ENCODE measurements at places on chromosomes 5 and 9.

DNA sequence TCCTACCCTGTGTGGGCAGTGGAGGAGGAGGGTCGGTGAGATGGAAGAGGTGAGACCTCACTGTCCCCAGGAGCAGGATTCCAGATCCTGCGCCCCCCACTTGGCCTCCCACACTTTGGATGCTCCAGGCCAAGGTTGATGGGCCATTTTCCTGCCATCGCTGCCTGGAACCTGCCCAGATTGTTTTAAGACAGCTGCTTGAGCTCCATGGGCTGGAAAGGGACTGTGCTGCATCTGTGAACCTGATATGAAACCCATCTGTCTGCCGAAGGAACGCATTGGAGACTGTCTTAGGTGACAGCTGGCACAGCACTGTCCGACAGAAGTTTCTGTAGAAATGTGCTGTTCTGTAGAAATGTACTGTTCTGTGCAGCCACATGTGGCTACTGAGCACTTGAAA, 72.7 kb upstream of the SLC25A48 start:
- no peak for DNase-seq

DNA sequence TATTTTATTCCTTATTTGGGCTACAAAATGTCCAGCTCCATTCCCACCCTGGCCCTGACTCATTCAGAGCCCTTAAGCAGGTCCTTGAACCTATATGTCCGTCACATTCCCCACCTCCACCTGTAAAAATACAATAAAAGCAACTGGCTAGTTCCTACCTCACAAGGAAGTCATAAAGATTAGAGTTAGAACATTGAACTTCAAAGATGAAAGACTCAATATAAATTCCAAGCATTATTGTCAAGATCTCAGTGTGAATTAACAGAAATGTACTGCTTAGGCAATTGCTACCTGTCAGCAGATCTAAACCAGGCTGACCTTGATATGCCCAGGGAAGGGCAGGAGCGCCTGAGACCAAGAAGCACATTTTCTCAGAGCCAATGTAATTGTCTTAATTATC, 221.8 kb downstream of the ENC1 start:
- no peak for DNase-seq

GRCh38 chr5:150309886-150310239, 7.2 kb upstream of the ARSI start:
- no peak for DNase-seq

DNA sequence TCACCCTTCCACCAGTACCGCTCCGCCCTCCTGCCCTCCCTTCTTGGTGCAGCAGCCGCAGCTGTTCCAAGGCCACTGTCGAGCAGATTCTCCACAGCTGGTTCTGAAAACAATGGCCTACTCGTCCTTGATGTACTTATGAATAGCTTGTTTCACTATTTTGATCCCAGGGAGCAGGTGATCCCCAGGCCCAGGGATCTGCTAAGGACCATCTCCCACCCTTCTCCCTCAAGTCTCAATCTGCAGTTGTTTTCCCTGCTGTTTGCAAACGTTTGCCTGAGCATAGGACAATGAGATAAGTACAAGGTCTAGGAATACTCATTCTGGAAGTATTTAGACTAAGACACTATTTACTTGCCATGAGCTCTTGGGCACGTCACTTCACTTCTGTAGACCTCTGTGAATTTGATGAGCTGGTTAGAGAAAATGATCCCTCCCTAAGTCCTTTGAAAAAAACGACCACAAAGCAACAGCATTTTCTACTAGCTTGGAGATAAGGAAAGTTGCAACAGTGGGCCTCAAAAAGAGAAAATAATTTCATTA, 1.8 kb downstream of the LURAP1L start:
- peak; percentile 38 for DNase-seq

DNA sequence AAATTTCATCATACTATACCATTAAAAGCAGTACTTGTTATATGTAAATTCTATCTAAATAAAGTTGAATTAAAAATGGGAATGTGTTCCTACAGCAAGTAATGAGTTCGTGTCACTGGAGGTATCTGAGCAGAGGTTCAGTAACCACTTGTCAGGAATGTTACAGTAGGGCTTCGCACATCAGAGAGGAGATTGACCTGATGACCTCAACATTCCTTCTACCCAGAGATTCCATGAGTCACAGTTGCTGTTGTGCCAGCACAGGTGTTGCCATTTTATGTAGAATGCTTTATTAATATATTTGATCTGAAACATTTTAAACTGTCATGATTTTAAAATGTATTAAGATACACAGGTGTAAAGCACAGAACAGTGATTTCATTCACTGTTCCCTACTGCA, 60.3 kb downstream of the STX17 start:
- DNase-seq, result peak; percentile 26

DNA sequence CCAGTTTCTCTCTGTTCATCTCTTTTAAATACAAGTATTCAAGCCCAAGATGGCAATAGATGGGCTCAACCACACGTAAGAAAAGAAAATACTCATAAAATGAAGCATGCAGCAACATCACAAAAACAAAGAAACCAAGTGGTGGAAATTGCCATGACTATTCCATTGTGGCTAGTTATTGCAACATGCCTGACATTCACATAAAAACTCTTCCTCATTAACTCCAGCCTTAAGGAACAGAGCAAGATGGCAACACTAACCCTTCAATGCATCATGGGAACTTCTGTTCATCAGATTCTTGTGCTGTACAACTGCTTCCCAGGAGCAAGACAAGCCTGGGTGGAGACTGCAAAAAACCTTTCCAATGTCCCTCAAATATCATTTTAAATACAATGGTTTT, 1.4 kb upstream of the GLIS3 start:
- DNase-seq, result peak; percentile 80

DNA sequence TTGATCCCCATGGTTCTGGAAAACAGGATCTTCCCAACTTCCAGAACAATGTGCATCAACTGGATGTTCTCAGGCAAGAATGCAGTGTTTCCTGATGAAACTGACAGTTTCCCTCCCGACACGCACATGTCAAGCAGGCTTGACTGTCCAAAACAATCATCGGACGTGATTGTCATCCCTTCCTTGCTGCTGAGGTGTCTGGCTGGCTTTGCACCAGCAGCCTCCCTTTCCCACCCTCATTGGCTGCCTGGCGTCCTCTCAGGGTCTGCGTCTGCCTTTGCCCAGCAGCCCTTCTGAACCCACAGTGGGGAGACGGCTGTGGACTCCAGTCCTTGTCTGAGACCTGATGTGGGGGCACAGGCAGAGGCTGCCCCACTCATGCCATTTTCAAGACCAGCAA, 110.8 kb downstream of the MARCHF3 start:
- no peak for DNase-seq

DNA sequence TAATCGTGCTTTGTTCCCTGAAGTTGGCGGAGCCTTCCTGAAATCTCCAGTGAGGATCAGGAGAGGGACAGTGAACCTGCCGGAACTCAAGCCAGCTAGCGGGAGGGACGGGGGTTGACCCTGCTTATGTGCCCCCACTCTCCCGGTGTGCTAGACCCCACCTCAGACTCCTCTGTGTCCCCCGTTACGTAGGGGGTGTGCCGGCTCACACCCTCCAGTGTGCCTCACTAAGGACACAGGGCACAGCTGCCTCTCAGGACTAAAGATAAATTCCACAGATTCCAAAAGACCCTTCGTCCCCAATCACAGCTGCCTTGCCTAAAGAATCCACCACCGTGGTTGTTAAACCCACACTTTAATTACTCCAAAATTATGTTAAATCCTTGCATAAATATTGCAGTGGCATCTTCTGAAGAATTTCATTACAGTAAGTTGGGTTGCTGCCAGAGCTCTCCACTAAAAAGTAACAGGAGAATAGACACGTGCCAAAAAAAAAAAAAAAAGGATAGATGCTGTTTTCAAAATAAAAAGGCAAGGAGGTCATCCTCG, 73.7 kb downstream of the GTF3C4 start:
- DNase-seq, result no peak

DNA sequence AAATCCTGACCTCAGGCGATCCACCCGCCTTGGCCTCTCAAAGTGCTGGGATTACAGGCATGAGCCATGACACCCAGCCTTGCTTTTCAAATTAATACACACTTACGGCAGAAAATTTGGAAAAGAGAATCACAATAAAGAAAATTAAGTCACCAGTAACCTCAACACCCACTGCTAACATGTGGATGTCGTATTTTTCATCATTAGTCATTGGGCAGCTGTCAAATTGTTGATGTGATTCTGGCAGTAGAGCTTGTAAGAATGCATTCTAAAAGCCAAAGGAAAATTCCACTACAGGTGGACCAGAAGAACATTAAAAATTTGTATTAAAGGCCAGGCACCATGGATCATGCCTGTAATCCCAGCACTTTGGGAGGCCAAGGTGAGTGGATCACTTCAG, 237.3 kb upstream of the TUT7 start:
- DNase-seq, result peak; percentile 13

- DNase-seq, result no peak
These were observed 192.5 kb upstream of the TUT7 start for GRCh38 chr9:86546712-86547111.

DNA sequence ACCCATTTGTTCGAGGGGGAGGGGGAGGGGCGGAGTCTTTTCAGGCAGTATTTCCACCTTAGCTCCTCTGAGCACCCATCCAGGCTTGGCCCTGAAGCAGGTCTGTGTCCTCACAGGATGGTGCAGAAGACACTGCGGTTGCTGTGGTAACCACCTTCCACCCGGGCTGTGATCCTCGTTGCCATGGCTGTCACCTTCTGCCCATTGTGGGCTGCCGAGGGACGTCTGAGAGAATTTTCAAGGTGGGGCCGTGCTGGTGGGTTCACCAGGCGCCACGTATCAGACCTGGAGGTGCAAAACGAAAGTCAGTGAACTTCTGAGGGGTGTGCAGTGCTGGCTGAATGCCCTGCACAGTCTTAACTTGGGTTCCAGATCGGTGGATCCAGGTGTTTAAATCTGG, 26.7 kb downstream of the POLR1E start:
- DNase-seq, result no peak

GRCh38 chr9:86718388-86719049, 228.8 kb downstream of the GAS1 start:
- DNase-seq, result no peak

DNA sequence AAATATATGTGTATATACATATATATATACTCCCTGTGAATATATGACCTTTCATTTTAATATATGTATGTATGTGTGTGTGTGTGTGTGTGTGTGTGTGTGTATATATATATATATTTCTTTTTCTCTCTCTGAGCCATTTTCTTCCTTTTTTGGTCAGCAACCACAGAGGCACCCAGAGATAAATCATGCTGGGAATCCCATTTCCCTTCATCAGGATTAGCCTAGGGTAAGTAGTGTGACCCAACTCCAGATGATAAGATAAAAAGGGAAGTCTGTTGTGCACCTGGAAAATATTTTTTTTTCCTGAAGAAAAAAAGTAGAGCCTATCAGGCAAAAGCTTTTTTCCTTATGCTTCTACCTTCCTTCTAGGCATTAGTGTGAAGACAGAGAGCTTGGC, 25.4 kb upstream of the SUB1 start:
- DNase-seq, result no peak

DNA sequence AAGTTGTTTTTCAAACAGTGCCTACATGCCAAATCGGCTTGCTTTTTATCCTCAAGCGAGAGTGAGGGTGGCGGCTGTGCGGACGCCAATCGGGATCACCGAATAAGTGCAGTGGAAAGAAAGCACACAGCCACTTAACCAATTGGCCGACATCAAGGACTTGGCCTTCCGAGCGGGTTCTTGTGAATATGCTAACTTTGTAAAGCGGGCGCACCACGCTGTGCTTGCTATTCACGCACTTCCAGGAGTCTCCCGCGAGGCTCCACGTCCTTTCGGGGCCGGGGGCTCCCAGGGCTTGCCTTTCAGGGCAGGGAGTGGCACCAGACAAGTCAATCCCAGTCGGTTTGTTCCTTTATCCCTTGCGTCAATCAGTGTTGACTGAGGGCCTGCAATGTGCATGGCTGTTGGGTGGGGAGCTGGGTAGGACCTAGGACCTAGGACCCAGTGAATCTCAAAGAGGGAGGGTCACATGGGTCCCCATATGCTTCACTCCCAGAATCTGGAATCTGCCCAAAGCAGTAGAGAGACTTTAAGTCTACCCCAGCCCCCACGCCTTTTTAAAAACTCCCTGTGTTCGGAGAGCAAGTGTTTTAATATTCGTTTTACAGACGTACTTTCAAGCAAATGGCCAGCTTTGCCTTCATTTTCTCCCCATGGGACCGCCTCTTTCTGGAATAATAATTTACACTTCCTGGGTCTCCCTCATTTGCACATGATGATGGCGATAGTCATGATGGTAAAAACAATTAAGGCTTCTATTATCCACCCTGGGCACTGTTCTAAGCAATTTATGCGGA, 2.0 kb upstream of the GCNT4 start:
- DNase-seq, result peak; percentile 87

GRCh38 chr9:18472841-18473251, 1.1 kb upstream of the ADAMTSL1 start:
- DNase-seq, result no peak

DNA sequence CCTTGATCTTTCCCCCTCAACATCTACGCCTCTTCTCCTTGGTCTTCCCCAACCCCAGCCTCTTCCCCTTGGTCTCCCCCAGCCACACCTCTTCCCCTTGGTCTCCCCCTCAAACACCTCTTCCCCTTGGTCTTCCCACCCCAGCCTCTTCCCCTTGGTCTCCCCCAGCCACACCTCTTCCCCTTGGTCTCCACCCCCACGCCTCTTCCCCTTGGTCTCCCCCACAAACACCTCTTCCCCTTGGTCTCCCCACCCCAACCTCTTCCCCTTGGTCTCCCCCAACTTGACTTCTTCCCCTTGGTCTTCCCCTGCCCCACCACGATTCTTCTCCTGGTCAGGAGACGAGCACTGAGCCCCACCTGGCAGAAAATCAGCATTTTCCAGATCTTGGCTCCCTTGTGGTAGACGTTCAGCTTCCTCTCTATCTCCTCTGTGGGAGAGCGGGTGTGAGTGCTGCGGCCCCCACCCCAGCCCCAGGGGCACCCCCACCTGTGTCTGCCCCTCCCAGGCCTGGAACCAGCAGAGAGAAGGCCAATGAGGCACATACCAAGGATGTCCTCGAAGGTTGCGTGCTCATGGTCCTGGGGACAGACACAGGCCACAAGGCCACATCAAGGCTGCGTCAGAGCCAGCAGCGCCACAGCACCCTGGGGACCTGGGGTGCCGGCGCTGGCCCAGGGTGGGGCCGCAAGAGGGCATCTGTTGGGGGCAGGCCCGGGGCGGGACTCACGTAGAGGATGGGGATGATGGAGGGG, 7.0 kb downstream of the NSMF start:
- DNase-seq, result no peak

- no peak for DNase-seq
These were observed 40.4 kb upstream of the F2RL2 start for GRCh38 chr5:76663573-76663972.

DNA sequence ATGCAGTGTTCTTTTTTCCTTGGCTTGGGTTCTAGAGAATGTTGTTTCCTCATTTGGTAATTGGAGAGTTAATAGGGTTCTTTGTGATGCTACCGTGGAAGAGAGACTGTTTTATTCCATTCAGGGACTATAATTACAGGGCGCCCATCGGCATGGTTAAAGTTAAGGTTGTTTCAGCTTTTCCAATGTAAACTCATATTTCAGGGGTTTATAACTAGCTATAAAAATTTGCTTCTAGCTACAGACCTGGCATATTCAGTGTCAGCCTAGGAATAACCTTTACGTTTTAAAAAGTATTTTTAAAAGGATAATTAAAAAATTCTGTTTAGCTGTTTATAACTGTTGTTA, 99.1 kb downstream of the AOPEP start:
- DNase-seq, result no peak
